GM12892 (cell line): ENCODE measurements at places on chromosomes 2 and 18.

DNA sequence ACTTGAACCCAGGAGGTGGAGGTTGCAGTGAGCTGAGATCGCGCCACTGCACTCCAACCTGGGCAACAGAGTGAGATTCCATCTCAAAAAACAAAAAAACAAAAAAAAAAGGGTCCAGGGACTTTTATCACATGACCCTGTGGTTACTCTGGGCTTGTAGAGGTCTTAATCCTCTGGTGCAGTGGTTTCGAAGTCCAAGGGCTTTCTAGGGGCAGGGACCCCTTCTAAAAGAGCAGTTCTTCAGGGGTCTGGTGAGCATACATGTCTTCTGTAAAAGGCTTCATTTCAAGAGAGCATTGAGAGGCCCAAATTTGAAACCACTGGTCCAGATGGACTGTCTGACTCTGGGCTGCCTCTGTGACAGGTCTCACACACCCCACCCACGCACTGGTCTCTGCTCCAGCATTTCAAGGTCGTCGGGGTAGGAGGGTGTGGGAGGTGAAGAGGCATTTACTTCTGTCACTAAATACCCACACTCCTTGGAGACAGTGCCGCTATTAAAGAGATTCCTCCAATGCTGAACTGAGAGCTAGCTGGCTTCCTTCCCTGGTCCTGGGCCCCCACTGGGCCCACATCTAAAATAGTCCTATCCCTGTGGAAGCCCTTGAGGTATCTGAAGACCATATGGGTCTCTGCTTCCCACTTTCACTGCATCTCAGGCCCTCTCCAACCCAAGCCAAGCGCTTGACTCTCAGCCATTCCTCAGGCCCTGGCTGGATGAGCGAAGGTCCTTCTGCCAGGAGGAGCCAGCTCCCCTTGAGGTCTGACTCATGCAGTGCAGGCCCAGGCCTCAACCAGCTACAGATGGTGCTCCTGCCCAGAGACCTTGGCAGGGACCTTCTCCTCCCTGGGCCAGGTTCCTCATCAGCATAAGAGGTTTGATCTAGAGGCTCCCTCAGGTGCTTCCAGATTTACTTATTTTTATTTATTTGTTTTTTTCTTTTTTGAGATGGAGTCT is 44.8 kb downstream of the PAX8 start:
- DNase-seq, result no peak

GRCh38 chr18:74819433-74820059 is 221.9 kb downstream of the ZNF407 start:
- DNase-seq, result no peak

- no peak for DNase-seq
These were observed 428.9 kb upstream of the FANCL start for GRCh38 chr2:58669998-58670397.

DNA sequence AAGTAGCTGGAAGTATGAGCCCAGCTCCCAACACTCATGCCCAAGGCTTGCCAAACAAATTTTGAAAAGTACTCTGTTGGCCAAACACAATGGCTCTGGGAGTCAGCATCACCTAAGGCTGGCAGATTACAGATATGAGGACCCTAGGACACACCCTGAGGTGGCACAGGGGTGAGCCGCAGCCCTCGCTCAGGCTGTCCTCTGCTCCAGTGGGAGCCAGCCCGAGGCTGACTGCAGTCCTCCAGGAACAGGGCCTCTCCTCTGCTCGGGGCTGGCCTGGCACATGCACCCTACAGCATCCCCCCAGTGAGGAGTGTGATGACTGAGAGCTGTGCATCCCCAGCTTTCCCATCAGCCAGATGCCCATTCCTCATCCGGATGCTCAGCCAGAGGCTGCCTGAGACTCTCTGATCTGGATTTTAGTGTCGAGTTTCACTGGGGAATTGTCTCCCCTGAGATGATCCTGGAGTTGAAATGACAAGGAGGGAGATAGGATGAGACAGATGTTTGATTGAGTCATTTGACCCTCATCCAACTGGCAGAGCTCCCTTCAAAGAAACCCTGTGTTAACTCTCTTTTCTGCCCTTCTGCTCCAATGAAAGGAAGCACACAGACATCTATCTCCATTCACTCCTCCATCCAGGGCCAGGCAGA is 269.3 kb upstream of the NCKAP5 start:
- DNase-seq, result no peak

- no peak for DNase-seq
These were observed 21.6 kb downstream of the ATG16L1 start for GRCh38 chr2:233273120-233273519.

DNA sequence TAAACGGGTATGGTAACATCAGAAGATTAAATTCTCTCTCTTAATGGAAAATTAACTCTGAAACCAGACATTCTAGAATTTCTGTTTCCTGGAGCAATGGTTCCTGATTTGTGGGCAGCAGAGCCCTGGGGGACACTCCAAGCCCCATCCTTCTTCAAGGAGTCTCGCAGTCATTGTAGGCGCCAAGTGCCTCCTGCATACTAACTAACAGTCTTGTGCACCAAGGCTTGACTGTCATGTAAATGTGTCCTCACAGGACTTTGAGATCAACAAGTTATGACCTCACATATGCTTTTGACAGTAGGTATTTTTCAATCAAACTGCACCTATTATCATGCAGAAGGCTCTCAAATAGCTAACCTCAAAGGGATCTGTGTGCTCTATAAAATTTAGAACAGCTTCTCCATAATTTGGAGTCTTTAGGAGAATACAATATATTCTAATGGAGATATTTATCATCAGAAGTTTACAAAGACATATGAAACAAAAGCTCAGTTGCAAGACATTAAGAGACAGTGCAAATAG is 52.1 kb upstream of the COPS8 start:
- DNase-seq, result no peak

DNA sequence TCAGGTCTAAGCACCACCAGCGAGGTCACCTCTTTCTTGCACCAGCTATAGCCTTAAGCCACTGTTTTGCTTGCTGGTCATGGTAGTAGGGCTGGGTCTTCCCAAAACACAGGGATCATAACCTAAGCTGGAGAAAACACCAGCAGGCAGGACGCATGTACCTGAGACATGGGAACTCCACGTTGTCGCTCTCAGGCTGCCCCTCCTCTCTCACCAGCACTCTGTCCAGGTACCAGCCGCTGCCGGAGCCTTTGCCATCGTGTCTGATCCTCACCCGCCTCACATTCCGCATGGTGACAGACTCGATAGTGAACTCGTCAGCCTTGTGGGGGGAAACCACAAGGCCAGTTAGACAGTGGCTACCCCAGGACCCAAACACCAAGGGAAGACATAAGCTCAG is 79.5 kb downstream of the LOXHD1 start:
- DNase-seq, result no peak

- DNase-seq, result no peak
These were observed 318.9 kb upstream of the TRIB2 start for GRCh38 chr2:12397854-12398253.

DNA sequence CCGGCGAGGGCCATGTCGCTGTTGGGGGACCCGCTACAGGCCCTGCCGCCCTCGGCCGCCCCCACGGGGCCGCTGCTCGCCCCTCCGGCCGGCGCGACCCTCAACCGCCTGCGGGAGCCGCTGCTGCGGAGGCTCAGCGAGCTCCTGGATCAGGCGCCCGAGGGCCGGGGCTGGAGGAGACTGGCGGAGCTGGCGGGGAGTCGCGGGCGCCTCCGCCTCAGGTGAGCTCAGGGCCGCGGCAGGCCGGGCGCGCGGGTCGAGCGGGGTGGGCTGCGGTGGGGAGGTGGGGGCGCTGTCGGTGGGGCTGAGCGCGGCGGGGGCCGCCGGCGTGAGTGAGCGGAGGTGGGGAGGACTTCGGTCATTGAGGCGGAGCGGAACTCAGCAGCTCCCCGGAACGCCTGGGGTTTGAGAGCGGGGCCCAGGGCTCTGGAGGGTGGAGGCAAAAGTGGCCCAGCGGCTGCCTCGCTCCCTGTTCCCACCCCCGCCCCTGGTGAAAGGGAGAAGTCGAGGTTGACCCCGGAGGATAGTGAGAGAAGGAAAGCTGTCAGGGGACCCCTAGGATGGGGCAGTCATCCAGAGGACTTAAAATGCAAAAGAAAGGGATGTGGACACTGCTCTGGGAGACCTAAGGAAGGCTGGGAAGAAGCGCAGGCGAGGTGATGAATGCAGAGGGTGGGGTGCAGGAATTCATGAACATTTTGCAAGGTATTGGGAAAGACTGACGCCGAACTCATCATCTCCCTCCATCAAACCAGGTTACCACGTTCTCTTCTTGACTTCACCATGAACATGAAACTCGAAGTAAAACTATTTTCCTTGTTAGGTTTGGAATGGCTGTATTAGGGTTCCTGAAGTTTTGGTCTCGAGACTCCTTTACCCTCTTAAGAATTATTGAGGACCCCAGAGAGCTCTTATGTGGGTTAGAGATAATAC is 633 bp downstream of the MALT1 start:
- peak; percentile 27 for DNase-seq

GRCh38 chr2:201517094-201517493 is 65.6 kb downstream of the STRADB start:
- DNase-seq, result no peak

- DNase-seq, result no peak
These were observed 372.6 kb upstream of the VRK2 start for GRCh38 chr2:57674025-57674424.

DNA sequence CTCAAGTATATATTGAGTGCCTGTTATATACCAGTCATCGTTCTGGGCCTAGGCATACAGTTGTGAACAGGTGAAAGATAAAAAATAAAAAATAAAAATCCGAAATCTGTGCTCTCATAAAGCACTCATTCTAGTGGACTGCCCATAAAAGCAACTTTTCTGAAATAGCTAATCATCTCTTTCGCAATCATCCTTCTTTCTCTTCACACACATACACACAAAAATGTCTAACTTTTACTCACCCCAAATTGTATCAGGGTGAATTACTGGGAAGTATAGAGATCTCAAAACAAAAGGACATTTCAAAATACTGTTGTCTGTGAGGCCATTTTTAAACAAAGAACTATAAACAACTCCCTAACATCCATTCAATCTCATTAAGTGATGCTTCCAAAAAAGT is 29.6 kb upstream of the ORC2 start:
- no peak for DNase-seq

- DNase-seq, result no peak
These were observed 103.6 kb upstream of the SERPINE2 start for GRCh38 chr2:224142397-224143312.

- DNase-seq, result no peak
These were observed 89.5 kb downstream of the COL6A3 start for GRCh38 chr2:237324405-237324831.

DNA sequence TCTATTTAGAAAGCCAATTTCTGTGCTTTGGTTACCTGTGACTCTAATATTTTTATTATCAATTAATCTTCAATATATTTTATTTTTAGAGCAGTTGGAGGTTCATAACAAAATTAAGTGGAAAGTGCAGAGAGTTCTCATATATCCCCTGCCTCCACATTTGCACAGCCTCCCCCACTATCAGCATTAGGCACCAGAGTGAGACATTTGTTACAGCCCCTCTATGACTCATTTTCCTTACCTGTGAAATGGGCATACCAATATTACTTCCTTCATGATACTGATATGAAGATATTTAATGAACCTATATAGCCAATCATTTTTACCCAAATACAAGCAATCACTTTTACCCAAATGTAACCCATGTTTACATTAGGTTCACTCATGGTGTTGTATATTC is 34.0 kb upstream of the CYTIP start:
- no peak for DNase-seq

DNA sequence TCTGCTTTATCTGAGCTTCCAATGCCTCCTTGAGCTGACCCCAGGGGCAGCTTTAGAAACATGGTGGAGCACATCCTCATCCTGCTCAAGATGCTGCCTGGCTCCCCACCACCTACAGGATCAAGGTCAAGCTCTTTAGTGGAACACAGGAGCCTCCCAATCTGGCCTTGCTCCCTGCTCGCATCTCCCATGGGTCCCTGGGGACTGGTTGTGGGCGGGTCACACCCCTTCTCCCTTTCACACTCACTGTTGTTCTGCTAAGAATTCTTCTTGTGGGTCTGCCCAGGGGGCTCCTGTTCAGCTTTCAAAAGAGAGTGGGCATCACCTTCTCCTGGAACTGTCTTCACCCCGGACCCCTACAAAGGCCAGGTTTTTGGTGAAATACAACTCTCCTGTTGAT is 8.4 kb upstream of the NT5DC4 start:
- DNase-seq, result no peak

GRCh38 chr2:38181806-38182491 is 106.0 kb upstream of the CYP1B1 start:
- DNase-seq, result no peak

- DNase-seq, result no peak
These were observed 215.8 kb downstream of the ALPK2 start for GRCh38 chr18:58412844-58413666.

GRCh38 chr2:210798180-210798579 is 241.8 kb downstream of the CPS1 start:
- no peak for DNase-seq

- DNase-seq, result no peak
These were observed 30.9 kb downstream of the NFATC1 start for GRCh38 chr18:79426376-79427300.
